ENCODE measurements at places on chromosomes 7 and 10.
A peak's percentile ranks its signal among the peaks of the same experiment; 100 is the strongest.

DNA sequence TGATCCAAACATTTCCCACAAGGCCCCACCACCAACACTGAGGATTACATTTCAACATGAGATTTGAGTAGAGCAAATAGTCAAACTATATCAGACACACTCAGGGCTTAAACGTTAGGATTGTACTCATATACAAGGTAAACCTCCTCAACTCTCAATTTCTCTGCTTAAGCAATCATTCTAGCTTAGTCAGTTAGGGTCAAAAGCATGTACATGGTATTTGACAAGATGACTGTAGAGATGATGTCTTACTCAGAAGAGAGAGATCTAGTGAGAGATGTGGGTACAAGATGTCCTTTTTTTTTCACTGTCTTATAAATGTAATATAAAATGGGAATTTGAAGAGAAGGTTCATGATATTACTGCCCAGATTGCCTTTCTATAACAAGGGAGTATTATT lies 270.1 kb downstream of the PRKG1 start:
- no peak for DNase-seq

GRCh38 chr7:85234730-85235129 lies 47.9 kb upstream of the SEMA3D start:
- no peak for DNase-seq

DNA sequence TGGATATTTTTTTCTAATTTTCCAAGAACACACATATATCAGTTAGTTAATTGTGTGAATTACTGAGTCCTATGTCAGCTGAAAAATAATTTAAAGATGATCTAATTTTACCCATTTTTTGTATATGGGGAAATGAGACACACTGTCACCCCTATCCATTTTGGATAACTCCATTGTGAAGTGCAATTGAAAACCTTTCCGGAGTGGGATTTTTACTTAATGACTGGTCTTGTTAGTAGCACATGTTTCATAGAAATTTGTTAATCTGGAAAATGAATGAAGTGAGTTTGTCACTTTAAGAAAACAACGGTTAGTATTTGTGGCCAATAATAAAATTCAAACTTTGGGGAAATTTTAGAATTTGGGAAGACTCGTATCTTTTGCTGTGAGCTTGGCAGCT lies 2.0 kb downstream of the GARS1 start:
- DNase-seq: no peak

- DNase-seq: no peak
Observed at GRCh38 chr10:110002801-110003523, 4.8 kb upstream of the ADD3 start.

GRCh38 chr7:135763261-135763660 lies 14.6 kb upstream of the FAM180A start:
- DNase-seq: no peak

DNA sequence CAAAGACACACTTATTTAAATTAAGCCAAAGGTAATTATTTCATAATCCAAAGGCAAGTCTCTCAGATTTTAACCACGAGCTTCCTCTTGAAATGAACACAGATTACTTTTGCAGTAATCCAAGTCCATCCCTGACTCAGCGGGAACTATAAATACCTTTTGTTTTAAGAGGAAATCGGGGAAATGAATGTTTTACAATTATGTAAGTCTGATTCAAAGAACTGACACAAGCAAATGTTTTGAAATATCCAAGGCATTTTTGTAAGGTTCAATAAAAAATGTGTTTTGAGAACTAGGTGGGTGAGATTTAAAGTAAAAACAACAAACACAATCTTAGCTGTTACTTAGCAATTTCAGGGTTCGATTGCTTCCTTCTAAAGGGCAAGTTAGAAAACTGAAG lies 179.8 kb upstream of the ASAH2 start:
- DNase-seq: peak; percentile 83
